Spleen (tissue), 13 donors: ENCODE measurements at places on chromosomes 11 and 22.
A peak's percentile ranks its signal among the peaks of the same experiment; 100 is the strongest.

DNA sequence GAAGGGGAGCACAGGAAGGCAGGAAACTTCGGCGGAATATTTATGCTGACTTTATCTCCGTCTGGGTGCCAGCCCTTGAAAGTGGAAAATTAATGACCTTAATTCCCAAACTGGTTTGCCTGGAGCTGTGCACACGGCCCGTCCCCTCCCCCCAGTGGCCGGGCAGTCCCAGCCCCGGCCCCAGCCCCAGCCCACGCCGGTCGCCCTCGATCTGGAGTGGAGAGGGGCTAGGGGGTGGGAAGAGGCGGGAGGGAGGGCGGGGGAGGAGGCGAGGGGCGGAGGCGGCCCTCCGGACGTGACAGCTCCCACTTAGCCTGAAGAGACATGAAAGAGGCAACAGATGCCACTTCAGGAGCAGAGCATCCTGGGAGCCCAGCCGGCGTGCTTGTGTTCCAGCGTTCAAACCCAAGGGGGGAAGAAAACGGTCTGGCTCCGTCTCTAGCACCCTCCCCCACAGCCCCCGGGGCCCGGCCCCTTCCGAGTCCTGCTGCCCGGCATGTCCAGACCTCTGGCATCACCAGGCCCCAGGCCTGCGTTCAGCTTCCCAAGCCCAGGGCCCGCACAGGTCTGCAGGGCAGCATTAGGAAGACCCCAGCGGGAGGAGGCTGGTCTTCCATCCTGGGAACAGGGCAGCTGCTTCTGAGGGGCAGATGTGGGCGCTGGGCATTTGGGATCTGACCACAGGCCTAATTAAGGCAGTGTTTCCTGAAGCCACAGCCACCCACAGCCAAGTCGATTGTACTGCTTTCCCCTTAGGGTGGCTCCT is 20.0 kb upstream of the LMO1 start:
- no peaks in the 10 kb centered on the region for H3K36me3 ChIP-seq
- DNase-seq = peak; percentile 76
- peak overlapping the region; percentile 56 for H3K4me3 ChIP-seq
- peaks cover 15% of the 10 kb centered on the region for H3K4me1 ChIP-seq
- H3K27me3 ChIP-seq = no peaks in the 10 kb centered on the region

DNA sequence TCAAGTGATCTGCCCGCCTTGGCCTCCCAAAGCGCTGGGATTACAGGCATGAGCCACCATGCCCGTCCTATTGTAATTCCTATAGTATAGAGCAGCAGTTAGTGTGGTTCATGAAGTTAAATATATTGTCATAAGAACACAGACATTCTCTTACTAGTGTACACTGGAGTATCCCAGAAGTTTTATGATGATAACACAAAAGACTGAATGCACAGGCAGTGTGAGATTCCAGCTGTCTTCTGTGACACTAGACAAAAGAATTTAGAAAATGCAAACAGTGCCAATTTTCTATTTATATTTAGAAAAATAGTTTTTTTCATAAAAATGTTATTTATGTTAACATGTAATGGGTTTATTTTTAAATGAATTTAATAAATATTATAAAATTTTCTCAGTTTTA is 39.4 kb upstream of the RBX1 start:
- H3K4me3 ChIP-seq = no peak overlapping the region
- H3K36me3 ChIP-seq = peaks cover 96% of the 10 kb centered on the region
- H3K4me1 ChIP-seq = no peaks in the 10 kb centered on the region
- DNase-seq = no peak

DNA sequence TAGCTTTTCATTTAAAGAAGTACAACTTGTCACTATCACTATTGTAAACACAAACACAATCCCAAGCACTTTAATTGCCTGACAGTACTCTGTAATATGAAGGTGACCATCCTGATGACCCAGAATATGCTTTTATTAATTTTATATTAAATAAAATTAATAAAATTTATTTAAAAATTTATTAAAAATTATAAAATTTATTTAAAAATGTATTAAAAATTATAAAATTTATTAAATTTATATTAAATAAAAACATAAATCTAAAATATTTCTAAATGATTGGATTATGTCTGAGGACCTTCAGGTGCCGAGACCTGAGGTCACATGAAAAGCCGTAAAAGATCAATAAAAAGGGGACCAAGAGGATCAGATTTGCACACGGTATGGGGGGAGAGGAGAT is 229.8 kb upstream of the KIRREL3 start:
- no peaks in the 10 kb centered on the region for H3K27me3 ChIP-seq
- no peak overlapping the region for H3K4me3 ChIP-seq
- H3K4me1 ChIP-seq = no peaks in the 10 kb centered on the region
- no peaks in the 10 kb centered on the region for H3K36me3 ChIP-seq
- no peak for DNase-seq

GRCh38 chr11:16291729-16292128 is 64.6 kb downstream of the SOX6 start:
- no peak for DNase-seq
- H3K4me1 ChIP-seq = no peaks in the 10 kb centered on the region
- no peak overlapping the region for H3K4me3 ChIP-seq
- H3K36me3 ChIP-seq = no peaks in the 10 kb centered on the region

DNA sequence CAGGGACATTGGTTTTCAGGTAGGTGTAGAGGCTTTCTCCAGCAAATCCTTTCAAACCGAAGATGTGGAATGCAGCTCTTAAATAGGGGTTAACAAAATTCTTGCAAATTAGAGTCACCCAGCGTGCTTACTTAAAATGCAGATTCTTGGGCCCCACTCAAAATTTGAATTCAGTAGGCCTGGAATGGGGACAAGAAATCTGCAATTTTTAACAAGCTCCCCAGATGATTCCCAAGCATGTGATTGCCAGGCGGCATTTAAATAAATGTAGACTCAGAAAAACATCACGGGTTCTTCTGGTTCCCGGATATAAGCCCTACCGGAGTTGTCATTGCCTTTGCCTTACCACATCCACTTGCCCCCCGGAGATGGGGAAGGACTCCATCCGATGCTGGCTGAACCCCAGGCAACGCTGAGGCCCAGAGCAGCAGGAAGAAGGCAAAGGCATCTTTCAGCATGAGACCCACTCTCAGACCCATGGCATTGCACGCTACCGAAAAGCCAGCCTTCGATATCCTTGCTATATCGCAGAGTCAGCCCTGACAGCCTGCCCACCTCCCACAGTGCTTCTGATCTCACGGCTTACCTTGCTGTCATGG is 134.2 kb downstream of the DSCAML1 start:
- no peak for DNase-seq
- H3K27ac ChIP-seq = no peak overlapping the region
- H3K27me3 ChIP-seq = no peaks in the 10 kb centered on the region
- no peaks in the 10 kb centered on the region for H3K4me1 ChIP-seq
- H3K36me3 ChIP-seq = no peaks in the 10 kb centered on the region
- H3K4me3 ChIP-seq = no peak overlapping the region

DNA sequence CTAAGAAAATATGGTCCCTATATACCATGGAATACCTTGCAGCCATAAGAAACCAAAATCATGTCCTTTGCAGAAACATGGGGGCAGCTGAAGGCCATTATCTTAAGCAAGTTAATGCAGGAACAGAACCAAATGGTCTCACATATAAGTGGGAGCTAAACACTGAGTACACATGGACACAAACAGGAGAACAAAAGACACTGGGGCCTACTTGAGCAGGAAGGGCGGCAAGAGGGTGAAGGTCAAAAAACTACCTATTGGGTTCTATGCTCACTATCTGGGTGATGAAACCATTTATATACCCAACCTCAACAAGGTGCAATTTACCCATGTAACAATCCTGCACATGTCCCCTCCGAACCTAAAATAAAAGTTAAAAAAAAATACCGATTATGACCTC is 22.5 kb downstream of the GAS2 start:
- H3K27me3 ChIP-seq = no peaks in the 10 kb centered on the region
- no peak for DNase-seq
- H3K4me3 ChIP-seq = no peak overlapping the region
- no peaks in the 10 kb centered on the region for H3K36me3 ChIP-seq
- H3K4me1 ChIP-seq = no peaks in the 10 kb centered on the region
- H3K27ac ChIP-seq = no peak overlapping the region

DNA sequence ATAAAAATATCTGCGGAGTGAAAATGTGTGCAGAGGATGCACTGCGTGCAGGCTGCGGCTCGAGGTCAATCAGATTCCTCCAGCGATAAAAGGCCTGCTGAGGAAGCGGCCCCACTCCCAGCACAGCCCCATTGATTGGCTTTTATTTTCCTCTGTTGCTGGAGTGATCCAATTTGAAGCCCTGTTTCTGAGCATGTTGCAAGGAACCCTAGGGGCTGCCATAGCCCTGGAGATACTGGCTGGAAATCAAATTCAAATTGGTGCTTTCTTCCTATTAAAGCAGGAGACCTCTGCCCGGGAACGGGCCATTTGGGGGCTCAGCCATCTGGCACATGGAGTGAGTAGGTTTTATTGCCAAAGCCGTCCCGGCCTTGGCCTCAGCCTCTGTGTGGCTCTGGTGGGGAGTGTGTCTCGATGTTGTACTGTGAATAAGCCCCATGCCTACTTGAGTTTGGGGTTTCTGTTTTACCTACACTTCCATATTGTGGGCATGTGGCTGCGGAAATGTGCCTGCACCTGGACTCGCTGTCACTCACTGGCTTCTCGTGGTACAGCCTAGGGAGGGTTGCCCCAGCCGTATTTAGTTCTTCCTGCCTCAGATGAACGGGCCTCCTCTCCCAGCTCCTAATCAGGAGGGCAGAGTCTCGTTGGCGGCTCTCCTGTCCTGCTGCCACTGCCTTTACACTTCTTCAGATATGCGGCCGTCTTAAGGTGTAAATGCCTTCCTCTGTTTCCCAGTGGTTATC is 25.6 kb downstream of the PARVB start:
- H3K27ac ChIP-seq = peak overlapping the region; percentile 16
- no peak for DNase-seq
- no peak overlapping the region for H3K4me3 ChIP-seq
- peaks cover 16% of the 10 kb centered on the region for H3K36me3 ChIP-seq
- H3K4me1 ChIP-seq = peaks cover 30% of the 10 kb centered on the region

- peak overlapping the region; percentile 37 for H3K27ac ChIP-seq
- no peak overlapping the region for H3K4me3 ChIP-seq
- H3K27me3 ChIP-seq = no peaks in the 10 kb centered on the region
- H3K4me1 ChIP-seq = peaks cover 67% of the 10 kb centered on the region
Measured at GRCh38 chr11:126311401-126312291, 7.8 kb downstream of the DCPS start.

DNA sequence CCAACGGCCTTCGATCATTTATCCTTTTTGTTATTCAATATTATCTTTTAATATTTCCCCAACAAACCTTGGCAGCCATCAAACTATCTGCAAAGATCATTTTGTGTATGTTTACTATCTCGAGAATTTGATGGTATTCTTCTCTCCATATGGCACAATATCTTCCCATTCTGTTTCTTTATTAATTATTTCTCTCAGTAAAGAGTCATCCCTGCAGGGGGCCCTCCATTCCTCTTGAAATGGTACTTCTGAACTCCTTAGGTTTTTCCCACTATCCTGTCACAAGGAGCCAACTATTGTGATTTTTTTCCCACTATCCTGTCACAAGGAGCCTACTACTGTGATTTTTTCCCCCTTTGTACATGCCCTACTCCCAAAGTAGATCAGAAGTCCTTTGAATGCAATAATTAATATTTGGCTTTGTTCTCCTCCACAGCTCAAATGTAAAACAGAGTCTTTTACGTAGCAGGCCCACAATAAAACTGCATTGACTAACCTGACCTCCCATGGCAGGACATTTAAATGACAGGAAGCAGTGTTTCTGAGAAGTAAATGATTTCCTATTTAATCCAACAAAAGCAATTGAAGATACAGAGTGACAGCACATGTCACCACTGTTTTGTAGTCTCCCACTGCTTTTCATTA is 43.3 kb downstream of the PDGFD start:
- H3K27me3 ChIP-seq = no peaks in the 10 kb centered on the region
- no peak for DNase-seq
- H3K4me3 ChIP-seq = no peak overlapping the region

GRCh38 chr11:10450462-10451425 is 4.3 kb upstream of the AMPD3 start:
- H3K36me3 ChIP-seq = no peaks in the 10 kb centered on the region
- peak overlapping the region; percentile 51 for H3K4me3 ChIP-seq
- H3K27ac ChIP-seq = peak overlapping the region; percentile 88
- H3K27me3 ChIP-seq = no peaks in the 10 kb centered on the region
- peak; percentile 92 for DNase-seq

DNA sequence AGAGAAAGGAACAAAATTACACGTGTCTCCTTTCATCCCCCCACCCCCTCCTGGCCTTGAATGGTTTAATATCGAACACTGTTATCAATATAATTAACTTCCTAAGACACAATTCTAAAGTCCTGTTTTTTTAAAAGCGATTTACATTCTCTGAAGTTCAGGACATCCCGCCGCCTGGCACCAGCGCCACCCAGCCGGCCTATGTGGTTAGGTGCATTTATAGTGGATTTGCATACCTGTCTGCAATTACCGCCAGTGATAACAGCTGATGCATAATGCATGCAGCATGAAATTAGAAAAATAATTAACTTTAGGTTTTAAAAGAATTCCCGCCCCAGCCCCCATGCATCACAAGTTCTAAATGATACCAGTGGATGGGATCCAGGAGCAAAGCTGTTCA is 58.6 kb downstream of the MACROD1 start:
- no peak for DNase-seq
- no peaks in the 10 kb centered on the region for H3K27me3 ChIP-seq
- H3K4me1 ChIP-seq = no peaks in the 10 kb centered on the region
- H3K27ac ChIP-seq = no peak overlapping the region
- no peak overlapping the region for H3K4me3 ChIP-seq

GRCh38 chr11:61598886-61599868 is 18.3 kb upstream of the SYT7 start:
- H3K27me3 ChIP-seq = no peaks in the 10 kb centered on the region
- H3K4me3 ChIP-seq = no peak overlapping the region
- H3K36me3 ChIP-seq = no peaks in the 10 kb centered on the region

DNA sequence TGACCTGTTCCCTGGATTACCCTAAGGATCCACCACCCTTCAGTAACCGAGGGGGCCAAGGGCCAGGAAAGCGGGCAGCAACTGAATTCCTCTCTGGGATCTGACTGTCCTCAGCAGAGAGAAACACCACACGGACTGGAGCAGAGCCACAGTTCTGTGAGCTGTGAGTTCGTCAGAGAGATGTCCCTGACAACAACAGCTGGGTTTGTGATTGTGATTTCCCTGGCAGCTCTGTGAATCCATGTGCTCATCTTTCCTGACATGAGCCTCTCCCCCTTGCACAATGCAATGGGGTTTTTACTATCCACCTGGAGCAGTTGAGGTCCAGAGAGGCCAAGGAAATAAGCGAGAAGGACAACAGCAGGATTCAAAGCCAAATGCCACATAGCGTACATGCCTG is 69.4 kb upstream of the AMPD3 start:
- peaks cover 9% of the 10 kb centered on the region for H3K27me3 ChIP-seq
- H3K4me3 ChIP-seq = no peak overlapping the region
- DNase-seq = no peak

DNA sequence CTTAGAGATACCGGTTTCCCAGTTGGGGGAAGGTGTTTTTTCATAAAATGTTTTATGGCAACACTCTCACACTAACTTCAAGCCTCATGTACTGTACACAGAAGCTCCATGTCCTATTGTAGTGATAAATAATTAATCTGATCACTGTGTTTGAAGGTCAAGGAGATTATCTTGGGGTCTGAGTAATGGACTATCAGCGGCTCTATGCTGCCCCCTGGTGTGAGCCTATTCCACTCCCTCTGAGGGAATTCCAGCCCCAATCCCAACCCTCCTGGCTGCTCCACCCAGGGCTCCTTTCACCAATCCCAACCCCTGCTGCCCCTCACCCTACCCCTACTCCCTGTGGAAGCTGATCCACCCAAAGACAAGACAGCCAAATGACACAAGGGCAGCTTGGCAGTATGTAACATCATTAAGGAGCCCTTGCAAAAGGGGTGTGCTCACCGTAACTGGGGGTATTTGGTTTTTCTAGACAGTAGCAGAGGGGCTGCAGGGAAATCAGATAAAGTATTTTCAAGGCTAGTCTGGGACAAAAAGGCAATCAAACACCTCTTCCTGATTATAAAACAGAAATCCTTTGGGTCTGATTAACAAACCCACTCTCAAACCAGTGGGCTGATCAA is 22.3 kb downstream of the HPS4 start:
- no peak overlapping the region for H3K4me3 ChIP-seq
- no peak for DNase-seq
- no peak overlapping the region for H3K27ac ChIP-seq
